Activated CD8-positive, alpha-beta memory T cell treated with anti-CD3 and anti-CD28 coated beads for 48 hours (primary cell): ENCODE measurements at places on chromosomes 12 and 14.

- DNase-seq, result no peak
Observed at GRCh38 chr12:81340910-81341309, 263.0 kb downstream of the ACSS3 start.

DNA sequence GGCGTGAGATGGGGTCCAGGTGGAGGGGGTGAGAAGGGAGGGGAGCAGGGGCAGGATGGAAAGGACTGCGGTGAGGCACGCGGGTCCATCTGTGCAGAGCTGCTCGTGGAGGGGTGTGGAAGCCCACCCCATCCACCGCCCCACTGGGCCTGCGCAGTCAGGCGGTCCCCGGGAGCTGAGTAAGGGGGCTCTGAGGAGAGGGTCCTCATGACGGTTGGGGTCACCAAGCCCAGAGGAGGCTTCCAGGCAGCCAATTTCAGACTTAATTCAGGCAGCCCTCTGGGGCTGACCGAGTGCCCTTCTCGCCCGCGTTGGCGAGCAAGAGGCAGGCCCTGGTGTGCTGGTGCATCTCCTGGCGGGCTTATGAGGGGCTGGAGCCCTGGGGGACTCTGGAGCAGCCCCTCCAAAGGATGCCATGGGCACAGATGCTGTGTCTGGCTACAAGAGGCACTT is 115.5 kb downstream of the KIF26A start:
- DNase-seq, result no peak

DNA sequence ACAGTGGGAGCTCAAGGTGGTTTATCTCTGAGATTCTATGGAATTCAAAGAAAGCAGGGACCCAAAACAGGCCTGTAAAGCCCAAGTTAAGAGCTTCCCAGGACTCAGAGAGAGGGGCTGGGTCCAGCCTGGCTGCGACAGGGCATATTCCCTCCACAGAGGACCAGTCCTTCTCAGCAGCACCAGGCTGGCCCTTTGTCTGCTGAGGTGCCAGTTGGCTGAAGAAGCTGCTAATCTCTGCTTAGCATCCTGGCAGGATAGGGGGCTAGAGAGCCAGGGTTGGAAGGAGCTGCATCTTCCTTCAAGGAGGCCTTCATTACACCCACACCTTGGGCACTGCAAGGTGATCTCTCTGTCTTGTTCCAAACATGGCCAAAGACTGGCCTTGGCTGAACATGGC is 68.3 kb upstream of the TUNAR start:
- no peak for DNase-seq

- DNase-seq, result no peak
Observed at GRCh38 chr12:66010787-66011547, 119.6 kb downstream of the LLPH start.

DNA sequence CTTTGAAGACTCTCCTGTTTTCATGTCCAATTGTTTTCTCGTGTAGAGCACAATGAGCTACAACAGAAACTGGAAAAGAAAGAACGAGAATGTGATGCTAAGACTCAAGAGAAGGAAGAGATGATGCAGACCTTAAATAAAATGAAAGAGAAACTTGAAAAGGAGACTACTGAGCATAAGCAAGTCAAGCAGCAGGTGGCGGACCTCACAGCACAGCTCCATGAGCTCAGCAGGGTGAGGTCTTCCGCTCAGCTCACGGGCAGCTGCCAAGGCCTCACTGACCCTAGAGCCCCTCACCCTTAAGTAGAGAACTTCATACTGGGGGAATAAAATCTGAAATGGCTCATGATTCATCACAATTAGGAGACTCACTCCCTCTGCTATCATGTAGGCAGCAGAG is 134.7 kb downstream of the GPR135 start:
- DNase-seq, result no peak

DNA sequence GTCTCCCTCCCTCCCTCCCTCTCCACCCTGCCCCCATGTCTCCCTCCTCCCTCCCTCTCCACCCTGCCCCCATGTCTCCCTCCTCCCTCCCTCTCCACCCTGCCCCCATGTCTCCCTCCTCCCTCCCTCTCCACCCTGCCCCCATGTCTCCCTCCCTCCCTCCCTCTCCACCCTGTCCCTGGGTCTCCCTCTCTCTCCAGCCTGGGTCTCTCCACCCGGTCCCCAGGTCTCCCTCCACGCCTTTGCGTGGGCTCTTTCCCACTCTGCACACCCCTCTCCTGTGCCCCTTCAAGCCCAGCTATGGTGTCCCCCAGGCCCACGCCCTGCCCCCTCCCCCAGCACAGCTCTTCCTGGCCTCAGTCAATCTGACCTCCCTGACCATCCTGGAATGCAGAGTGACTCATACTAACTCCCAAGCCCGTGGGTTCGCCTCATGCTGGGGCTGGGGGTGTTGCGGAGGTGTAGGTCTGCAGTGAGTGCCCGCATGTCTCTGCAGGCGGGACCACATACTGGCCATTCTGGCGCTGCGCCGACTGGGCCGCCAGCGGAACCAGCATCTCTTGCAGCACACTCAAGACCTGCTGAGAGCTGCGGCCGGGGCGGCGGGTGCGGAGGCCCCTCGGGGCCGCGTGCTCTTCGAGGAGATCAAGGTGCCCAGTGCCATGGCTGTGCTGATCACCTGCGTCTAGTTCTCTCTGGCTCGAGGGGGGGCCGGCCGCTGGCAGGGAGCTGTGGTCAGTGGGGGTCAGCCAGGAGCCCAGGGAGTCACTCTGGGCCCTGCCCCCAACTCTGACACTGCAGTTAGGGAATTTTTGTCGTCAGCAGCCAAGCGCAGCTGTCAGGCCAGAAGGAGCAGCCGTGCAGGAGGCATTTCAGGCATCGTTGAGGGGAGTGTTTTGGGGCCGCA is 13.5 kb upstream of the TNFAIP2 start:
- DNase-seq, result no peak

DNA sequence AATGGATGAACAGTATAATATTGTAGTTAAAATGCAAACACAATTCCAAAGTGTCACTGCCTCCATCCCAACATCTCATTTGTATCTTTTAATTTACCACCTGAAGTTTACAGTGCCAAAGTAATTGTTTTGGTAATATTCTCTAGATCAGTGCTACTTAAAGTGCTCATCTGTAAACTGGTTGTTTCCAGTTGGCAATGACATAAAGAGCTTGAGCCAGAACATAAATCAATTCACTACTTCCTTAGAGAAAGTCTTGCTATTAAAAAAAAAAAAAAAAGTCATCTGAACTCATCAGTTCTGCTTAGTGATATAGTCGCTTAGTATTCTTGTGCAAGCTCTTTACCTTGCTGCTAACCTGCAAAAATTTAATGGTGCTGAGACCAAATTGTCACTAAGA is 16.4 kb downstream of the PLCZ1 start:
- no peak for DNase-seq

DNA sequence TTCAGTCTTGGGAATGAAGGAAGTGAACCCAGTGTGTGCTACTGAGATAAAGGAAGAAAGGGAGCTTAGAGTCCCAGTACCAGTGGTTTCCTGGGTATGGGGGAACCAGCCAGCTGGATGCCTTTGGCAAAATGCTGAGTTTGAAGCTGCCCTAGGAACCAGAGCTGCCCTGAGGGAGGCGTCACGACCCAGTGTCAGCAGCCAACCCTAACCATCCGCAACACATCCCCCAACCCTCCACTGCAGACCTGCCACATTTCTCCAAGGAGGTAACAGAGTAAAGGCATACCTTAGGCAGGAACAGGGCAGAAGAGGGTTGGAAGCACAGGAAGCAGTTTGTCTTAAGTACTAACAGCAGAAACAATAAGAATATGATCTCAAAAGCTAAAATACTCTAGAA is 28.6 kb downstream of the PRDM4 start:
- no peak for DNase-seq

DNA sequence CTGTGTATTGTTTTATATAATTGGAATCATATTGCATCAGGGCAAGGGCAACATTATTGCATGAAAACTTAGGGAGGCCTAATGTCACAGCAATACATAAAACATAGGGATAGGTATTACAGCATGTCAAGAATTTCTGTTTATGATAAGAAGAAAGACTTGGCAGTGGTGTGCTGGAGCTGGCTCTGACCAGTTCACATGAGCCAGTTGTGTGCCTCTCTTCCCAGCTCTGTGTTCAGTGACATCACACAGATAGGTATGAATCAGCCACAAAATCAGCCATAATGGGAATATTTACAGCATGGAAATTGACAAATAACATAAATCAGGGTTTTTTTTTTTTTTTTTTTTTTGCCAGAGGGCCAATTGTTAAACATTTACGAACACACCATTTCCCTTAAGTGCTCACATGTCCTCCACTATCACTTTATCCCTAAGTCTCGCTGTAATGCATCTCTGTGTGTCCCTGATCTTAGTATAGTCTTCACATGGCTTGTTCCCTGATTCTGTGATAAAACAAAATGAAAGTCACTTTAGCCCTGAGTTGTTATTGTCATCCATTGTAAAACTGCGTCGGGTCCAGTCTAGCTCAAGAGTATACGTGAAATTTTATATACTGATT is 31.9 kb upstream of the ACSM4 start:
- DNase-seq, result no peak

DNA sequence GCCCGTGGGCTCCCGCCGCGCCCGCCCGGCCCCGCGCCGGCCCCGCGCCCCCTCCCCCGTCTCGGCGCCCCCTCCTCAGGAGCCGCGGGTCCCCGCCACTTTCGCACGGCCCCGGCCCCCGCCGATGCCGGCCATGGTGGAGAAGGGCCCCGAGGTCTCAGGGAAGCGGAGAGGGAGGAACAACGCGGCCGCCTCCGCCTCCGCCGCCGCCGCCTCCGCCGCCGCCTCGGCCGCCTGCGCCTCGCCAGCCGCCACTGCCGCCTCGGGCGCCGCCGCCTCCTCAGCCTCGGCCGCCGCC is 263 bp downstream of the RCOR1 start:
- no peak for DNase-seq

DNA sequence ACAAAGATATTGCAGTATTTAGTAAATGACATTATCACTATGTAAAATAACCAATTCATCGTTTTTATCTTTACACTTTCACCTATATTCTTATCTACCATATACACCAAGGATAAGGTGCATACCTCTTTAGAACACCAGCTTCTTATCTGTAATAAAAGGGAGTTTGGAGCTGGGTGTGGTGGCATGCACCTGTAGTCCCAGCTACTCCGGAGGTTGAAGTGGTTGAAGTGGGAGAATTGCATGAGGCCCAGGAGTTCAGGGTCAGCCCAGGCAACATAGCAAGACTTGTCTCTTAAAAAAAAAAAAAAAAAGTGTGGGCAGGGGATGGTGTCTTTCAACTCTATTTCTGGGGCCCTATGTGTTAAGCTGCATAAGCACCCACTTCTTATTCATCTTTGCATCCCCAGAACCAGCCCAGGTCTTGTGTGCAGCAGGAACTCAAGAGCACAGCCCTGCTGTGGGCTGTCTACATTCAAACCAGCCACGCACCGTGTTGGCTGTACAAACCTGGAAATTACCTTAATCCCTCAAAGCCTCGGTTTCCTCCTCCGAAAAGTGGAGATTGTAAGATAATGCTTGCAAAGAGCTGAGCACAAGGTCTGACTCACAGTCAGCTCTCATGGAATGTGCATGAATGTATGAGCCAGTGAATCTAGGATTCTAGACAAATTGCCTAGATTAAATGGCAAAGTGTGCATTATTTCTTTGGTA is 256.6 kb upstream of the FOXN3 start:
- DNase-seq, result no peak

GRCh38 chr14:25231004-25231403 is 181.1 kb upstream of the STXBP6 start:
- DNase-seq, result no peak

- DNase-seq, result no peak
Observed at GRCh38 chr14:21539189-21539940, 13.2 kb upstream of the SALL2 start.

GRCh38 chr14:21263284-21264024 is 5.8 kb downstream of the HNRNPC start:
- DNase-seq, result no peak

DNA sequence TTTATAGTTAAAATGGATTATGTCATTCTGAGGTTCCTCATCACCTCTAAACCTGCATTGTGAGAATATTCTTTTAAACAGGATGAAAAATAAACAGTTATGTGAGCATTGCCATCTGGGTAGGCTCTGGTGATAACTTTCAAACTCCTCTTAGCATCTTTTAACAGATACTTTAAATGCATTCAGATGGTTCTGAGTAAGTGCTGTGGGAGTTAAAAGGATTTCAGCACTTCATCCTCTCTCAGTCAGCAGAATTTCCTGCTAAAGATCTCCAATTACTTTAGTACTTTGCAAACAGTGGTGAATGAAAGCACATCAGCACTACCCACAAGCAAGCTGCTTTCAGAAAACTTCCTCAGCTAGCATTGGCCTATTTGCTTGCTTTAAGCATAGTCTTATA is 59.3 kb upstream of the TMTC1 start:
- no peak for DNase-seq

DNA sequence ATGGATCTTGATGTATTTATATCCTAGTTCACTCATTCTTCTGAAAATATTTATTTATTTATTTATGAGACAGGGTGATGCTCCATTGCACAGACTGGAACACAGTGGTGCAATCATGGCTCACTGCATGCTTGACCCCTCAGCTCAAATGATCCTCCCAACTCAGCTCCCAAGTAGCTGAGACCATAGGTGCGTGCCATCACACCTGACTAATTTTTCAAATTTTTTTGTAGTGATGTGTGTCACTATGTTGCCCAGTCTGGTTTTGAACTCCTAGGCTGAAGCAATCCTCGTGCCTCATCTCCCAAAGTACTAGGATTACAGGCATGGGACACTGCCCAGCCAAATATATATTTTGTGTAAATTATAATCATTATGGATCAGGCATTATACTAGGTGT is 595.6 kb upstream of the ATP2B1 start:
- DNase-seq, result no peak

GRCh38 chr14:44291366-44291915 is 215.6 kb downstream of the FSCB start:
- DNase-seq, result no peak

- no peak for DNase-seq
Observed at GRCh38 chr14:38425324-38425976, 169.6 kb upstream of the CLEC14A start.

DNA sequence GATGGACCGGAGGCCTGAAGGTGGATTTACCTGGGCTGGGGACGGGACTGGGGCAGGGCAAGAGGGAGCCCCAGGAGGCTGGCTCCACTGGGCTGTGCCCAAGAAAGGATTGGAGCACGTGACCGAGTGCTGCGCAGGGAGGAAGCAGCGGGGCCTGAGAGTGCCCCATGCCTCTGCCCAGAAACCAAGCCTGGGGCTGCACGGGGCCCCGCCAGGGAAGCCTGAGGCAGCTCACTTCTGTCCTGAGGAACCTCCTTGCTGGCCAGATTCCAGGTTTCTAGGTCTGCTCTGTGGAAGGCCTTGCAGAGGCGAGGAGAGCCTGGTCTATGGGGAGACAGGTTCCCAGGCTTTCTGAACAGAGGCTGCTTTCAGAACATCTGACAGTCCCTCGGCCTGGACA is 10.4 kb downstream of the NGB start:
- no peak for DNase-seq

DNA sequence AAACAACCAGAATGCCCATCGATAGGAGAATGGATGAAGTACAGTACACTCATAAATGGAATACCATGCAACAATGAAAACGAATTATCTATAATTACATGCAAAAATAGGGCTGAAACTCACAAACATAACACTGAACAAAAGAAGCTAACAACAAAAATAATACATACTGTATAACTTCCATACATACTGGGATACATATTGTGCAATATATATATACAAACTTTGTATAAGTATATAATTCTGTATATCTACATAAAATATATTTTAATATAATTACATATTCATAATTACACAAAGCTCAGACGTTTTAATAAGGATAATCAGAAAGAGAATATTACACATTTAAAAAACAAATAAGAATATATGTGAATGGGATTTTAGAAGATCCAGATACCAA is 90.2 kb downstream of the CDK17 start:
- no peak for DNase-seq
